ENCODE measurements at places on chromosomes 12 and 14.

DNA sequence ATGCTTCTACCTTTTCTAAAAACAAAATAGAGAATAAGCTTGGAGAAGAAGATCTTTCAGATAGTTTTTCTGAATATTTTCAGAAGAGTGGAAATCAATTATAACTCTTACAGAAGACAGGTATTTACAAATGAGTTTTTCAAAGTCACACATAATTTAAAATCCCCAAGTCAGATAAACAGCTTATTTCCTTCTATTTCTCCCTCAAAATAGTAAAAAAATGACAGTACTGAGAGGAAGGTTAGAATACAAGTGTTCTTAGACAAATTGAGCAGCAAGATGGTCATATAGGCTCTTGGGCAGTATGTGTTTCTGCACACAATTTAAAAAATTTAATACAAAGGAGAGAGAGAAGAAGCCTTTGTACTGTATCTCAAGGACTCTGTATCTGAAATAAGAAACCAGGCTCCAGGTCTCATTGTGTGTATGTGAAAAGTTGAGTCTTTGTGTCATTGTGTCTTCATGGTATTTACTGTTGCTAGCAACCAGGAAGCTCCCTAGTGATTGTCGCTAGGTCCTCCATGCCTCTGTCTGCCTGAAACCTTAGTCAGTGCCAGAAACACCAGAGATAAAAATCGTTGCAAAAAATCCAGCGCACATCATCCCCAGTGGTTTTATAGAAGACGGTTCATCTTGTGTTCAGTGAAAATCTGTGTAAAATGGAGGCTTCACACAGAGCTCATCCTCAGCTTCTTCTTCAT is 12.9 kb upstream of the TUBA1A start:
- DNase-seq: no peak

- DNase-seq: no peak
Measured at GRCh38 chr12:111453071-111453989, 47.6 kb downstream of the SH2B3 start.

GRCh38 chr12:115149685-115150378 is 465.9 kb upstream of the TBX3 start:
- no peak for DNase-seq

GRCh38 chr12:47413806-47414205 is 292.0 kb downstream of the RPAP3 start:
- DNase-seq: no peak

GRCh38 chr14:68306934-68307789 is 485.7 kb downstream of the ZFP36L1 start:
- no peak for DNase-seq

DNA sequence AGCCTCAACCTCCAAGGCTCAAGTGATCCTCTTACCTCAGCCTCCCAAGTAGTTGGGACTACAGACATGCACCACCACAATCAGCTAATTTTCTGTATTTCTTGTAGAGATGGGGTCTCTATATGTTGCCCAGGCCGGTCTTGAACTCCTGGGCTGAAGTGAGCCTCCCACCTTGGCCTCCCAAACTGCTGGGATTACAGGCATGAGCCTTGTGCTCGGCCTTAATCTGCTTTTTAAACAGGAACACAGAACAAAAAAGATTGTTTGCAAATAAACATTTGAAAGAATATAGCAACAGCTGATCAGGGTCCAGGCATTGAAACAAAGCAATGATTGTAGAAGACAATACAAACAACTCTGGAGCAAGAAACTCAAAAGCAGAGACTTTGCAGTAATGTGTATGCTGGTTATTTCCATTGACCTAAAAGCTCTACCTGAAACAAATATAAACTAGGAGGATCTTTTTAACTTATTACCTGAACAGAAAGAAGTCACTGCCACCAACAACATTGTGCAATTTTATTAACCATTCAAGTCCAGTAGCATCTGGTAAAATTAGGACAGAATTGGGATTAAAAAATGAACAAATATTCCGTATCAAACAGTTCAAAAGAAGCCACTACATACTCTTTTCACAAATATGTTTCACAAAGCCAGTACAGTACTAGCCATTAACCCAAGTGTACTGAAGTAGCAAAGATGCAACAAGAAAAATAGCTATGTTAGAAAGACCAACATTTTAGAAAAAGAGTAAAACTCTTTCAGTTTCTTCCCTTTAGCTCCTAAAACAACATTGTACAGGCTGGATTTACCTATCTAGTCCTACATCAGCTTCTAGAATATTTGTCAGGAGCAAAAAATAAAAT is 14.2 kb downstream of the AMN1 start:
- no peak for DNase-seq

DNA sequence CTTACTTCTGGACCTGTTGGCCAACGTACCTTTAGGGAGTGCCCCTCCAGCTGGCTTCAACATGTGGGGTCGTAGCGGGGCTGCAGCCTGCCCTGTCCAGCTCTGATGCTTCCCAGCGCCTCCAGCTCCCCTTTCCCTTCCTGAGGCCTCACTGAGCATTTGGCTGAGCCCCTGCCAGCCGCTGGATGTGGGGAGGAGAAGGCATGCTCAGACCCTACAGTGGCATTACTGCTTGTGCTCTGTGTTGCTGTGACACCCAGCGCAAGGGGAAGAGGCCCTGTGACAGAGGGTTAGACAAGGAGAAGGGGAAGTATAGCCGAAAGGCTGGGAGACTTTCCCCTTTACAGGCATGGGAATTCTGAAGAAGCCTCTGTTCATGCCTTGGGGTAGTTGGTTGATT is 145.9 kb downstream of the PRKCH start:
- DNase-seq: peak; percentile 42
